Left lung (tissue), 14 donors: ENCODE measurements at places on chromosomes 7 and 10. TPM values are rescaled to one million over a fixed set of nuclear protein-coding genes. Genes with fewer than 3 reads are reported as not detected.

The DOCK4 gene
- total RNA-seq, result 38.9 TPM

The SHH gene
- 4.4 TPM for total RNA-seq

GRCh38 chr7:157568770-157569584 is 232.2 kb downstream of the DNAJB6 start:
- peak; percentile 54 for DNase-seq

GRCh38 chr7:13749636-13750035 is 239.8 kb downstream of the ETV1 start:
- no peak for DNase-seq

The STOX1 gene
- 1.1 TPM for total RNA-seq

The SERPINE1 gene
- 80.5 TPM for total RNA-seq

DNA sequence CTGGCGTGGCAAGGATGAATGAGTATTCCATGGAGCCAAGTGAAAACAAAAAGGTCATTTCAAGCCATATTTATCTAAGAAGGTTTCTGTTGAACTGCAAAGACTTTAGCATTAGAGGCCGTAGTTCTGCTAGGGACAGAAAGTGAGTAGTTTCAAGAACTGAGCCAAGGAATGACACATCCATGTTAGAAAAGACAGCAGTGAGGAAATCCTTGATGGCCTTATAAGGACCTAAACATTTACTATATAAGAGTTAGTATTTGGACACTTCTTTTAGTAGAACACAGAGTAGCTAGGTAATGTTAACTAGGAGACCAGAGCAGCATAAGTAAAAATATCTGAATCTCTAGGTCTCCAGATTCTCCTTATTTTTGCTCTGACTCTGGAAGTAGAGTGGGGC is 329.8 kb upstream of the SEMA3D start:
- no peak for DNase-seq

DNA sequence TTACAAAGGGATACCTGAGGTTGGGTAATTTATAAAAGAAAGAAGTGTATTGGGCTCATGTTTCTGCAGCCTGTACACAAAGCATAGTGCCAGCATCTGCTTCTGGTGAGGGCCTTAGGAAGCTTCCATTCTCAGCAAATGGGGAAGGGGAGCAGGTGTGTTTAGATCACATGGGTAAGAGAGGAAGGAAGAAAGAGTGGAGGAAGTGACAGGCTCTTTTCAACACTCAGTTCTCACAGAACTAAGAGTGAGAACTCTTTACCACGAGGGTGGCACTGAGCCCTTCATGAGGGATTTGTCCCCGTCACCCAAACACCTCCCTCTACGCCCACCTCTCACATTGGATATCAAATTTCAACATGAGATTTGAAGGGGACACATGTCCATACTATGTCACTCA is 506 bp upstream of the FAM170B start:
- DNase-seq, result no peak

- peak; percentile 59 for DNase-seq
Measured at GRCh38 chr7:11343818-11344413, 370.2 kb downstream of the PHF14 start.

The BEND7 gene
- 12.8 TPM for total RNA-seq

The GSTK1 gene
- 151 TPM for total RNA-seq

DNA sequence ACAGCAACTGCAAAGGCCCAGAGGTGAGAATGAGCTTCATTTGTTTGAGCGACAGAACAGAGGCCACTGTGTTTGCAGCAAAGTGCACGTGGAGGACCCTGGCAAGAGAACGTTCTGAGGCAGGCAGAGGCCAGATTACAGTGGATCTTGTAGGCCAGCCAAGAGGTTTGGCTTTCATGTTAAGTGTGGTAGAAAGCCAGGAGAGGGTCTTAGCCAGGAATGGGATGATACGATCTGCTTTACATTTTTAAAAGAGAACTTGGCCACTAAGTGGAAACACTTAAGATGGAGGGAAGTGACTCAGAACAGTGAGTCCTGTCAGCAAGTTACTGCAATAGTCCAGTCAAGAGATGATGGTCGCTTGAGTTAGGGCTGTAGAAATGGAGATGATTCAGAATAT is 4.6 kb downstream of the CCDC136 start:
- no peak for DNase-seq

DNA sequence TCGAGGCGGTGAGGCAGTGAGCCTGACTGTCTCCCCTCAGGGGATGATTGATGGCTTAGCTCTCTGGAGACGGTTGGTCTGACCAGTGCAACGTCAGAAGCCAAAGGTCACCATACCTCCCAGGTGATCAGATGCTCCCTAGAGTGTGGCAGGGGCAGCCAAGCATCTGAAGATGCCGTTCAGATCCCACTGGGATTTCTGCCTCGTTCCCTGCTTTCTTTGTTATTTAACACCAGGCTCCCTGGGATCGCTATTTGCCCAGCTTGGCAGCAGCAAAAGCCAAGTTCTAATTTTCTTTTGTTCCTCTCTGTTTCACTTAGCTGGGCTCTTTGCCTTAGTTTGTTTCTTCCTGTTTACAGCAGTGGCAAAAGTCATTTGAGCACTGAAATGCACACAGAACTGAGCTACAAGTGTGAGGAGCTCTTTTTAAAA is 53.5 kb upstream of the SVIL start:
- DNase-seq, result no peak

- no peak for DNase-seq
Measured at GRCh38 chr7:18494821-18495408, 634 bp upstream of the HDAC9 start.

DNA sequence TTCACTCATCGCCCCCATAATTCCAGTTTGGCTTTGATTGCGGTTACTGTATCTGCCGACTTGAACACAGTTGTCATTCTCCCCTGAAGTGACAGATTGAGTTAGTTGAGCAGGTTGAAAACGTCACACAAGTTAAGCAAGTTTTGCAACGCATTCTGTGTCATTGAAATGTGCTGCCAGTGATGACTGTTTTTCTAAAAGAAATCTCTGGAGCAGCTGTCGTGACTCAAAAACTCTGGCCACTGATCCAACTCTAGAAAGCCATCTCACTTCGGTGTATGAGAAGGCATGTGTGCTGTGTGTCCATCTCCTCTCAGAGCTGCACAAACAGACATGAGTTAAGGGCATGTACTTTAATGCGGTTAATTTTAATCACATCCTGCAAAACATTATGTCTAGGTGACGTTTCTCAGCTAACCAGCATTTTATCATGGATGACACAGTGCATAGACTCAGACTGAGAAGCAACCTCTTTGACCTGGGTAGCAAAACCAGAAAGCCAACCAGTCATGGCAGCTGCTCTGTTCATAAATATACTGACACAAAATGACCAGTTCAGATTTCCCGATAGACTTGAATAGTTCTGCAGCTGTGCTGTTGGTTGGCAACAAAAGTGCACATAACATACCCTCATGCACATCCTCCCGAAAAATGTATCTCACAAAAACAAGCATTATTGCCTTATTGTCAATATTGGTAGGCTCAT is 69.3 kb downstream of the CSTF2T start:
- peak; percentile 9 for DNase-seq

DNA sequence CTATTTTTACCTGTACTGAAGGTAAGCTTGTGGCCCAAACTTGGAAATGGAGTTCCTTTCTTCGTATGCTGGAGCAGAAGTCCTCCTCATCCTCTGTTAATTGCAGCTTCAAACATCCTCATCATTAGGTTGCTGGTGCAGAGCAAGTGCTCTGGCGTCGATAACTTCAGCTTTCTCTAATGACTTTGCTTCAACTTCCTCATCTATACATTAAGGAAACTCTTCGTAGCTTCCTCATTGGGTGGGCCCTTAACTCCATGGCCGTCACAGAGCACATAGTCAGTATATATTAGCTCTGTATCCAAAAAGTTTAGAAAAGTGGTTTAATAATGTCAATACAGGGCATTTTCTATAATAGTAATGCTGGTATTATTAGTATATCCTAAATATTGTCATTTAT is 447.7 kb downstream of the SUGCT start:
- no peak for DNase-seq

GRCh38 chr7:6121141-6121540 is 90.0 kb downstream of the ANKRD61 start:
- no peak for DNase-seq

The ABCB1 gene
- total RNA-seq, result 2.2 TPM

GRCh38 chr10:76126607-76127527 is 695.4 kb downstream of the LRMDA start:
- DNase-seq, result no peak

The KIAA1549 gene
- total RNA-seq, result 4.8 TPM

- DNase-seq, result no peak
Measured at GRCh38 chr10:30047924-30048531, 11.4 kb downstream of the JCAD start.

GRCh38 chr10:121596689-121597503 is 1.3 kb downstream of the FGFR2 start:
- no peak for DNase-seq

GRCh38 chr10:117159390-117159789 is 21.3 kb upstream of the VAX1 start:
- no peak for DNase-seq

DNA sequence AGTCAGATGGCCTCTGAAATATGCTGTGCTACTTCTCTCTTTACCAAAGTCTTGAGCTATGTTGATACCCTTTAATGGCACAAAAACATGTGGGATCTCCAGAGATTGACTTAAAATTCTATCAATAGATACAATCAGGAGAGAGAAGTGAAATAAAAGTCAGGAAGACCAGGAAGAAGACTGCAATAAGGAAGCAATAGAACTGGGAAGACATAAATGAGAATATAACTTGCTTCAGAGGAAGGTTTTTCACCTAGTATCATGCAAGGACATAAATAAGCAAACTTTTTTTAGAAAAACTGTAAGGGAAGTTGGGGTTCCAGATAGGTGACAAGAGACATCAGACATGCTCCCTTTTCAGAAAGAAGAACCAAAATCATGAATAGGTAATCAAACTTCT is 227.3 kb downstream of the XPNPEP1 start:
- DNase-seq, result no peak

GRCh38 chr7:20348125-20348807 is 17.6 kb downstream of the ITGB8 start:
- DNase-seq, result no peak

The ENKUR gene
- total RNA-seq, result 4.3 TPM

- no peak for DNase-seq
Measured at GRCh38 chr7:50379082-50379481, 71.1 kb downstream of the FIGNL1 start.

DNA sequence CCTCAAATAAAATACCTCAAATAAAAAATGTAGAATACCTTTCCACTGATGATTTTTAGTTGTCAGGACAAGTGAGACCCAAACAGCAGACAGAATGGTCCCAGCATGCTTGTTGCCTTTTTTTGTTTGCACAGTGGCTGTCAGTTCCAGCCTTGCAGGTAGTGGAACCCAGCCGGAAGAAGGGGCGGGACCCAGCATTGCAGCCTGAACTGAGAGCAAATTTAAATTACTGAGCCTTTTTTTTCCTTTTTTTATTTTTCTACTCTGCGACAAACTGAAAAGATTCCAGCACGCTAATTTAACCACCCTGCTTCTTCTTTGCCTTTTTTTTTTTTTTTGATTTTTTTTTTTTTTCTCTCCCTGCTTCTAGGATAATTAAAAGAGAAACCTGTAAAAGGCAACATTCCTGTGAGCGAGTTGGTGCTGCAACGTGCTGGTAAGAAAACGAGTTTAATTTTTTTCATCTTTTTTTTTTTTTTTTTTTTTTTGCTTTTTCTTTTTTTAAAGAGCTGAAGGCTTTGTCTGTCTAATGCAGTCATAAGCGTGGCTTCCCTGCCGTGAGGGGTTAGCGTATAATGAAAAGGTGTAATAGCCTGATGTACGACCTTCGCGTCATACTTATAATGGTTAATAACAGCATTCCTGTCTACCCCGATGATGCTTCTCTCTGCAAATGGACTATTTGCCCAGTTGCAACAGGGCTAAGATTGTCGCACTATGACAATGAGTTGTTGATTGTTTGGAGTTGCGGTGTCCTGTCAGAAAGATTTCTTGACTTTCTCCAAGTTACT is 555.3 kb upstream of the CELF2 start:
- no peak for DNase-seq

- DNase-seq, result no peak
Measured at GRCh38 chr10:3401491-3401938, 228.9 kb upstream of the PITRM1 start.

The PRR15 gene
- 1.8 TPM for total RNA-seq

GRCh38 chr7:120168066-120168465 is 104.9 kb upstream of the KCND2 start:
- DNase-seq, result no peak

The CLCN1 gene
- 0.08 TPM for total RNA-seq

GRCh38 chr7:964401-965231 is 10.1 kb upstream of the ADAP1 start:
- no peak for DNase-seq

The MDFIC gene
- 50.0 TPM for total RNA-seq

GRCh38 chr10:14555807-14556206 is 218.9 kb downstream of the FAM107B start:
- no peak for DNase-seq

GRCh38 chr10:95518455-95519452 is 42.4 kb downstream of the SORBS1 start:
- no peak for DNase-seq

The DHTKD1 gene
- 26.7 TPM for total RNA-seq

GRCh38 chr10:6491841-6492609 is 88.1 kb downstream of the PRKCQ start:
- DNase-seq, result no peak

- no peak for DNase-seq
Measured at GRCh38 chr10:86775056-86775869, 18.8 kb downstream of the BMPR1A start.

DNA sequence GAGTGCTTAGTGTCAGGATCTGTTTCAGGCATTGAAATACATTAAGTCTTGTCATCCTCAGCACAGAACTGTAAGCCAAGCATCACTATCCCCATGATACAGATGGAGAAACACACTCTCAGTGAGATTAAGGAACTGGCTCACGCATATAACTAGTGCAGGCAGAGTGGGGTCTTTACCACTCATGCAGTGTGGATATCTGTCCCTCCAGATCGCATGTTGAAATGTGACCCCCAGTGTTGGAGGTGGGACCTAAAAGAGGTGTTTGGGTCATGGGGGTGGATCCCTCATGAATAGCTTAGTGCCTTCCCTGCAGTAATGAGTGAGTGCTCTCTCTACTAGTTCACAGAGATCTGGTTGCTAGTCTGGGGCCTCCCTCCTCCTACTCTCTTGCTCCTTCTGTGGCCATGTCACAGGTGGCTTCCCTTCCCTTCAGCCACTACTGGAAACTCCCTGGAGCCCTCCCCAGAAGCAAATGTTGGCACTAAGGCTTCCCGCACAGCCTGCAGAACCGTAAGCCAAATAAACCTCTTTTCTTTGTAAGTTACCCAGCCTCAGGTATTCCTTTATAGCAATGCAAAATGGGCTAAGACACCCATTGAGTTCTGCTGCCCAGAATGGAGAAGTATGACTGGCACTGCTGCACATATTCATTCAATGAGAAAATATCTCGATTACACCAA is 31.8 kb upstream of the MSMB start:
- no peak for DNase-seq
